Ureter (tissue), 1 donor: ENCODE measurements at places on chromosomes 6 and 20.

DNA sequence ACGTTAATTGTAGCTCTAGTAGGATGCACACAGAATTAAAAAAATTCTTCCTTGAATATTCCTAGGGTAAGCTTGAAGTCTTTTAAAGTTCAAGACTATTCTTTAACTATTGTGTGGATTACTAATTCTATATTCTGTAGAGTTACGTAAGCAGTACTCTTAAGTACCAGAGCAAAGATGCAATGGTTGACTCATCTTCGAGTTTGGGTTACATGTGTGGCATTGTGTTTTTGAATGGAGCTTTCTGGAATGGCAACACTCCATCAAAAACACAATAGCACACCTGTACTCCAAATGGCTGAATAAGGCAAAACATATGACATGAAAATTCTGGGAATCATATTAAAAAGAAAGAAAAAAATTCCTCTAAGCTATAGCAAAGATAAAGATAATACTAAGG, 33.5 kb upstream of the CEP162 start:
- DNase-seq, result no peak

DNA sequence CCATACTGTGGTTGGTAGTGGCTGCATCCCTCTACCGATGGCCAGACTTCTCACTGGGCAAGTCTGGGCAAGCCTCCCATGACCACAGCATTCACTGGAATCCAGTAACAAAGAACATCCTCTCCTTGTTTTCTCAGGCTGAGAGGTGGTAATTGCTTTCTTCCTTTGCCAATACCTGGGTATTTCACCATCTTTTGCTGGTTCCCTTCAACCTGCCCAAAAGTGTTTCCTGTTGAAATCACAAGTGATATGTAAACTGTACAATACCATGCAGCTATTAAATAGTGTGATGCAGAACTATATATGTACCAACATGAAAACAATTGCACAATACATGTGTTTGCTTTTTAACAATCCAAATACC, at the start of gene PTCHD4:
Gene PTCHD4 (minus strand): TSS at position 55 of the 364 bp plus-strand sequence. CDS start 42,240 bp downstream, outside the sequence.
- no peak for DNase-seq

DNA sequence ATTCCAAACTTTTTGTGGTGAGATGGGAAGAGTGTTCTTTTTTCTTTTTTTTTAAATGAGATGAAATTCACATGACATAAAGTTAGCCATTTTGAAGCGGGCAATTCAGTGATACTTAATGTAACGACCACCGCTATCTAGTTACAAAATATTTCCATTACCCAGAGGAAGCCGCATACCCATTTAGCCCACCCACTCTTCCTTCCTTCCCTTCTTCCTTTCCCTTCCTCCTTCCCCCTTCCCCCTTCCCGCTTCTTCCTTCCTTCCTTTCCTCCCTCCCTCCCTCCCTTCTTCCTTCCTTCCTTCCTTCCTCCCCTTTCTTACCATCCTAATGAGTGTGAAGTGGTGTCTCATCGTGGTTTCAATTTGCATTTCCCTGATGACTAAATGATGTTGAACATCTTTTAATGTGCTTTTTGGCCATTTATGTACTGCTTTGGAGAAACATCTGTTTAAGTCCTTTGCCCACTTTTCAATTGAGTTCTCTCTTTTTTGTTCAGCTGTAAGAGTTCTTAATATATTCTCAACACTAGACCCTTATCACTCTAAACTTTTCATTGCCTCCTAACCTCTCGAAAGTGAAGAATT, 371.1 kb downstream of the FARS2 start:
- DNase-seq, result no peak

DNA sequence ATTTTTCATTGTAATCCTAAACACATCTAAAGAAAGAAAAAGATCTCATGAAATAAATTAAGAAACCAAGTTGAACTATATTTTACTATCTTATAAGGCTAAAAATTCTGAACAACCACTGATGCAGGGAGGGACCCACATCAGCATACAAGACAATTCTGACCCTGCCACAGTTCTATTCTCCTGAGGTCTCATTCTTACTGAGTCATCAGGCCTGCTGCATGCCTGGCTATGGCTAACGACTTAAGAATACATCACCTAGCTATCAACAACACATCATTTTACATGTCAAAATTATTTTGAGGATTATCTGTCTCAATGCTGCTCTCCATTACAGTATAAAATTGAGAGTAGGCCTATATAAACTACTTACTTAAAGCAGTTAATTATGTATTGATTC, 52.9 kb downstream of the FBXL4 start:
- DNase-seq, result no peak

GRCh38 chr6:40880906-40881305, 158.1 kb downstream of the UNC5CL start:
- DNase-seq, result no peak

DNA sequence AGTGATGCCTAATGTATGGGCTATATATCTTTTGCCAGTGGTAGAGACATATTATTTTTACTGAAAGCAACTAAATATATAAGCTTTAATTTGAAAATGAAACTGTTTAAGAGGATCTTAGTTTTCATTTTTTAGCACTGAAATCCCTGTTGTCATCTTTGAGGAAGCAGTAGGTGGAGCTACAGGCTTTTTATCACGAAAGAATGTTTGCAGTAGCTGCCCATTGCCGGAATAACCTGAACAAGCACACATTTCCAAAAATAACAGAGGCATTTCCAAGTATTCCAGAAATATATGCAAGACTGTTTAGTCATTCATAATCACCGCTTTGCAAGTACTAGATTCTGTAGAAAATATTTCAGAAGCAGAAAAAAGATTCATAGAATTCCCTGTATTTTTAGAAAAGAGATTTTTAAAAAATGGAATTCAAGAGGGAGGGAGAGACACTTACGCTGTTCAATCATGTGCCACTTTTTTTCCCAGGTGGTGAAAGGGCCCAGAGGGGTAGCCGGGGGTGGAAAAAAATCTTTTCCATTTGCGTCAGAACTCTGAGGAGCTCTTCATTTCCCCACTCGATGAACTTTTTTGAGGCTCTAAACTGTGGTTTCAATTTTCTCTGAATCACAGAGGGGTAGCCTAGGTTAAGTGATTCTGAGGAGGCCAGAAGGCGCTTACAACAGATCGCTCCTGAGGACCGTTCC, 142.5 kb upstream of the FERMT1 start:
- no peak for DNase-seq
